Upper lobe of right lung (tissue), 1 donor: ENCODE measurements at places on chromosomes 1 and 21. TPM values are rescaled to one million over a fixed set of nuclear protein-coding genes. Genes with fewer than 3 reads are reported as not detected.

DNA sequence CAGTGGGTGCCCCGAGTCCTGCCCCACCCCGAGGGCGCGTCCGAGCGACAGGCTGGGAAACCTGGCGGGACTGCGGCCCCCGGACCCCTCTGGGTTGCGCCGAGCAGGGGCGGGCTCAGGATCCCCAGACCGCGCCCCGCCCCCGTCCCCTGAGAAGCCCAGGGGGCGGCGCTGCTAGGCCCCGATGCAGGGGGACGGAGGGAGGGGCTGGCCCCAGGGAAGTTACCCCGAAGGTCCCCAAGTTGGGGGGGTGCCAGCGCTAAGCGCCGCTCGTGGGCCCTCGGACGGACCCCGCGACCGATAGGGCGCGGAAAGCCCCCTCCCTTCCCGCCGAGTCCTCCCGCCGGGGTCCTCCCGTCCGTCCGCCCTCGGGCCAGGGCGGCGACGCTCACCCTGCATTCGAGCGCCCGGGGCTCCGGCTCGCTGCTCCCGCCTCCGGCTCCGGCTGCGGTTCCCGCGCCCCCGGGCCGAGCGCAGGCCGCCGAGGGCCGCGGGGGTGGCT, 414 bp downstream of the GPR153 start:
- peaks cover 4% of the 10 kb centered on the region for H3K27me3 ChIP-seq
- H3K4me1 ChIP-seq: peaks cover 9% of the 10 kb centered on the region
- no peaks in the 10 kb centered on the region for H3K36me3 ChIP-seq
- no peak for DNase-seq
- H3K4me3 ChIP-seq: peak overlapping the region; percentile 67
- H3K27ac ChIP-seq: peak overlapping the region; percentile 55

DNA sequence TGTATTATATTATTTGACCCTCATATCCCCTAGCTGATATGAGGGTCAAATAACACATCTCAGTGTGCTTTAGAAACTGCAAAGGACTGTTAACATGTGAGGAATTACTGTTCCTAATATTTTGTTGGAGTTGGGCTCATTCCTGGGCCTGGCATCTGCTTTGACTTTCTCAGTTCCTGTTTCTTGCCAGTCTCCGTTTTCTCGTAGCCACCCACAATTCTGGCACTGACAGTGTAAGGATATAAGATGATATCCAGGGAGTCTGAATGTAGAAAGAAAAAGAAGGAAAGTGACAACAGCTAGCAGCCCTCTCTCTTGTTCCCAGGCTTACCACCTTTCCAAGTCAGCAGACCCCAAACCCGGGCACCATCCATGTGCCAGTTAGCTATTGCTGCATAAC, 54.4 kb upstream of the SCMH1 start:
- no peak for DNase-seq
- no peaks in the 10 kb centered on the region for H3K36me3 ChIP-seq
- H3K4me3 ChIP-seq: no peak overlapping the region

The TSSK3 gene
- total RNA-seq: 2.5 TPM

- no peaks in the 10 kb centered on the region for H3K36me3 ChIP-seq
- H3K27ac ChIP-seq: no peak overlapping the region
- H3K4me1 ChIP-seq: no peaks in the 10 kb centered on the region
- peaks cover 23% of the 10 kb centered on the region for H3K27me3 ChIP-seq
- H3K4me3 ChIP-seq: no peak overlapping the region
These were observed 8.5 kb upstream of the DMBX1 start for GRCh38 chr1:46480959-46481646.

DNA sequence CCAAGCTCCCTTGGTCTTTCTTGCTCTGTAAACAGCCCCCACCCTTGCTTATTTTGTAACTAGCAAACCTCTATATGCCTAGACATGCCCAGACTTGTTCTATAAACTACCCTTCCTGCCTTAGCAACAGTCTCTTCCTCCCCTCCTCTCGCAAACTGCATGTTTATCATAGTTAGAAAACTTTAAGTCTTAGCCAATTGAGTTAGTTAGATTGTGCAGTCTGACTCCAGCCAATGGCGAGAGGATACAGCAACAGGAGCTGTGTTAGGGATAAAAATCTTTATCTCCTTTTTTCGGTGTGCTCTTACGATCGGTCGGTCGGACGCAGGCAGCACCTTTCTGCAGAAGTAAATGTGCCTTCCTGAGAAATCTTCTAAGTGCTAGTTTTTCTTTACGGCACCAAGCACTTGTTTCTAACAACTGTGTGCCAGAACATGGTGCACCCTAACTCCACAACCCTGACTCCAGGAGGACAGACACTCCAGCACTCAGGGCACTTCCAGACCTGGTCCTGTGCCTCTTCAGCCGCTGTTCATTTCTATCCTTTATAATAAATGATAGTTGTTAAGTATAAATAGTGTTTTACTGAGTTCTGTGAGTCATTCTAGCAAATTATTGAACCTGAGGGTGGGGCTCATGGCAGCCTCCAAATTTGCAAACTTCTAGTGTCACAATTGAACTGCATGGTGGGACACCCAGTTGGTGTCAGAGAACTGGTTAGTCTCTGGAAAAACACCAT, 25.7 kb upstream of the GNG4 start:
- DNase-seq: no peak
- no peak overlapping the region for H3K4me3 ChIP-seq
- no peak overlapping the region for H3K27ac ChIP-seq
- H3K4me1 ChIP-seq: no peaks in the 10 kb centered on the region
- H3K36me3 ChIP-seq: peaks cover 39% of the 10 kb centered on the region
- H3K27me3 ChIP-seq: no peaks in the 10 kb centered on the region

The ETV3L gene
- total RNA-seq: not detected

DNA sequence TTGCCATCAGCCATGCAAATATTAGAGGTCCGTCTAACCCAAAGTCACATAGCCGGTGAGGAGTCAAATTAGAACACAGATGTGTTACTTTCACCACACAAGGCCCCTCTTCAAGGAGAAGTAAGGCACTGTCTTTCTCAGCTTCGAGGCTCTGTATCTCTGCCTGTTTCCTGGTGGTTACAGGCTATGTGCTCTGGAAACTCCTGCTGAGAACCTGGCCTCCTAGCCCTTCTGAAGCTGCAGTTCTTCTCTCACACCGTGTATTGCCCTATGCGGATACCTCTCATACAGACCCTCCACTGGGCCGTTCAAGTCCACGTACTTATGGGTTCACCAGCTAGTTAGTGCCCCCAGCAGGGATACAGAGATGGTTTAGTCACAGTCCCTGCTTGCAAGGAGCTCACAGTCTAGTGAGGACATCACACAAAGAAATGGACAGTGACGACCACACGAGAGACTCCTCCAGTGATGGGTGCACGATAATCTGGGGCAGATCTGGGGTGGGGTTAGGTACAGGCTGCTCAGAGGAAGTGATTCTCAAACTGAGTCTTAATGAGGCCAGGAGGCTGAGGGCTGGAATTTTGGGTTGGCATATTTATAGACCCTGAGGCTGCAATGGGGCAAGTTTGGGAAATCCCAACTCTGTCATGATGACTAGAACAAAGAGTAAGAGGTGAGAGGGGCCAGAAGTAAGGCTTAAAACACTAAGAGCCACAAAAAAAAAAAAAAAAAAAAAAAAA, 22.8 kb upstream of the ELOA start:
- no peak overlapping the region for H3K27ac ChIP-seq
- DNase-seq: no peak
- H3K4me3 ChIP-seq: no peak overlapping the region
- H3K27me3 ChIP-seq: no peaks in the 10 kb centered on the region
- H3K4me1 ChIP-seq: no peaks in the 10 kb centered on the region
- H3K36me3 ChIP-seq: no peaks in the 10 kb centered on the region

GRCh38 chr1:100038660-100039287, 69.0 kb downstream of the SLC35A3 start:
- H3K27me3 ChIP-seq: no peaks in the 10 kb centered on the region
- H3K4me1 ChIP-seq: peaks cover 15% of the 10 kb centered on the region
- peak overlapping the region; percentile 98 for H3K27ac ChIP-seq
- peak; percentile 84 for DNase-seq
- H3K36me3 ChIP-seq: no peaks in the 10 kb centered on the region
- H3K4me3 ChIP-seq: peak overlapping the region; percentile 89

- H3K4me1 ChIP-seq: no peaks in the 10 kb centered on the region
- DNase-seq: no peak
These were observed 385.5 kb downstream of the SIPA1L2 start for GRCh38 chr1:232244426-232244825.

- DNase-seq: no peak
- H3K4me3 ChIP-seq: no peak overlapping the region
- H3K27me3 ChIP-seq: no peaks in the 10 kb centered on the region
- no peaks in the 10 kb centered on the region for H3K36me3 ChIP-seq
- H3K4me1 ChIP-seq: no peaks in the 10 kb centered on the region
These were observed 9.5 kb upstream of the B3GALNT2 start for GRCh38 chr1:235513495-235514366.

The PDE9A gene
- total RNA-seq: 15.3 TPM

The LHX4 gene
- total RNA-seq: not detected

DNA sequence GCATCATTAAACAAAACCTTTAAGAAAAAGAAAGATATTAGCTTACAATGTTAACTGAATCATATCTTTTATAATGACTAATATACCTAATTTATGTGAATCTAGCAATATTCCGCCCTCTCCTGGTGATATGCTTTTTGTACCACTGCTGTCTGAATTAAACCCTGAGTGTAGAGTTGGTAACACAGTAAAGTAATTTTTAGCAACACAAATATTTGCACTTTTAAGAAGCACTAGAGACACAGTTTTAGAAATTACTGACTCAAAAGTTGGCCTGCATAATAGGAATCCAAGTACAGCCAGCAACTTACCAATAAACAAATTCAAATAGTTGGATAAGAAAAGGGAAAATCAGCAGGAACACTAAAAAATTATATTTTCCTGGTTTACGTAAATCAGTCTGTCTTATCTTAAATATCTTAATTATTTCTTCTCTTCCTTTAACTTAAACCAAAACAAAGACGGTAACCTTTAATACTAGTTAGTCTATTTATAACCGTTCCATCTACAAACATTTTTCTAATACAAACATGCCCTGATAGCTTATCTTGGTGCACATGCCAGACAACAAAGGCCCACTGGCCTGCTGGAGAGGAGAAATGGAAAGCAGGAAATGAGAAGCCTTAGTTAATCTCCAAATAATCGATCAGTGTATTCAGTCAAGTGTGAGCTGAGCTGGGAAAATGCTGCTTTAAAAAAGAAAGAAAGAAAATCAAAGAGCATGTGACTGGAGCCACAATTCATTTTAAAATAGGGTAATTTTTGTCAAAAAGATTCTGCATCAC, 246.0 kb downstream of the RERE start:
- no peaks in the 10 kb centered on the region for H3K27me3 ChIP-seq
- H3K27ac ChIP-seq: peak overlapping the region; percentile 52
- H3K36me3 ChIP-seq: no peaks in the 10 kb centered on the region
- DNase-seq: no peak
- H3K4me1 ChIP-seq: peaks cover 31% of the 10 kb centered on the region
- no peak overlapping the region for H3K4me3 ChIP-seq

The GRIK1 gene
- total RNA-seq: not detected

GRCh38 chr1:113859478-113860175, 11.9 kb downstream of the PTPN22 start:
- no peak overlapping the region for H3K27ac ChIP-seq
- H3K4me3 ChIP-seq: no peak overlapping the region

DNA sequence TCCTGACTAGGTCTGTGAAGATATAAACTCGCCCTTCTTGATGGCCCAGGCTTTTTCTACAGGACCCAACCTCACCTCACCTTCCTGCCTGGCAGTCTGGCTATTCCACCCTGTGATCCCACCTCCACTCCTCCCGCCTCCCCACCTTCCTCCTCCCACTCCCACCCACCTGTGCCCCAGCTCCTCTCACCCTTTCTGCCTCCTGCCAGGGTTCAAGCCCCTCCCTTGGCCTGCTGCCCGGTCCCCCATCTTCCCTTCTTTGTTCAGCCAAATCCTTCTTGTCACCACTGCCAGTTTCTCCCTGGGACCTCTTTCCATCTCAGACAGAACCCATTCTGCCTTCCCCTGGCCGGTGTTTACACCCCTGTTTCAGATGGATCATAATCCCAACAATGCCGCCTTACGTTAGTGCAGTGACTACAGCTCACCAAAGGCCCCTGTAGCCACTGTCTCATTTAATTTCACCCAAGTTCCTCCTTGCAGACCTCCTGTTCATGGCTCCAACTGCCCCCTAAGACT, 127.5 kb upstream of the EDN2 start:
- H3K4me1 ChIP-seq: peaks cover 17% of the 10 kb centered on the region
- H3K4me3 ChIP-seq: no peak overlapping the region
- no peak for DNase-seq
- no peaks in the 10 kb centered on the region for H3K27me3 ChIP-seq
- H3K27ac ChIP-seq: no peak overlapping the region

The ATP1A4 gene
- 0.96 TPM for total RNA-seq

The LCE1D gene
- not detected for total RNA-seq

DNA sequence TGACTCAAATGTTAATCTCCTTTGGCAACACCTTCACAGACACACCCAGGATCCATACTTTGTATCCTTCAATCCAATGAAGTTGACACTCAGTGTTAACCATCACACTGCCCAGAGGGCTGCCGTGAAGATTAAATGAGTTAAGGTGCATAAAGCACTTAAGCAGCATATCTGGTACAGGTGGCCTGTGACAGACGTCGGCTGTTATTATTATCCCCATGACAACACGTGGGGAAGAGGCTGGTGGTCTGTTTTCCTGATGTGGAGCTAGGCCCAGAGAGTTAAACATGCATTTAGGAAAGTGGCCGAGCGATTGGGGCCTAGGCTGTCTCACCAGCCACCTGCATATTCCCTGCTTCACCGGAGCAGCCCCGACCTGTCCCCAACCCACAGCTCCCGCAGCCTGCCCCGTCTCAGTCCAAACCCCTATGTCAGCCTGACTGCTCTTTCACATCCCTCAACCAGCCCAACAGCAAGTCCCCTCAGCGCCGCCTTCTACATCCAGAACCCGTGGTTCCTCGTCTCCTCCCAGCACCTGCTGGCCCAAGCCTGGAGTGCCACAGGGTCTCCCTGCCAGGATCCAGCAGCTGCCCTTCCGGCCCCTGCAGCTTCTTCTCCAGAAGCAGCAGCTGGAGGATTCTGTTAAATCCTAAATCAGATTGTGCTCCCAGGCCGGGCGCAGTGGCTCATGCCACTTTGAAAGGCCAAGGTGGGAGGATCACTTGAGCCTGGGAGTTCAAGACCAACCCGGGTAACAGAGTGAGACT, 77.9 kb downstream of the FBXO2 start:
- peaks cover 5% of the 10 kb centered on the region for H3K27me3 ChIP-seq
- H3K4me3 ChIP-seq: no peak overlapping the region
- DNase-seq: no peak
- H3K4me1 ChIP-seq: no peaks in the 10 kb centered on the region

- H3K27ac ChIP-seq: peak overlapping the region; percentile 24
- H3K4me3 ChIP-seq: no peak overlapping the region
- DNase-seq: no peak
- peaks cover 68% of the 10 kb centered on the region for H3K4me1 ChIP-seq
These were observed 14.9 kb upstream of the MACF1 start for GRCh38 chr1:39189592-39190041.

- H3K4me3 ChIP-seq: no peak overlapping the region
- H3K27ac ChIP-seq: peak overlapping the region; percentile 73
- H3K4me1 ChIP-seq: peaks cover 27% of the 10 kb centered on the region
- no peaks in the 10 kb centered on the region for H3K36me3 ChIP-seq
- H3K27me3 ChIP-seq: no peaks in the 10 kb centered on the region
- DNase-seq: no peak
These were observed 43.8 kb downstream of the SLC44A3 start for GRCh38 chr1:94863919-94864318.
